CD8-positive, alpha-beta memory T cell (primary cell): ENCODE measurements at places on chromosomes 5 and 9.

GRCh38 chr9:73714294-73714693 lies 562.6 kb downstream of the ANXA1 start:
- no peak for DNase-seq

DNA sequence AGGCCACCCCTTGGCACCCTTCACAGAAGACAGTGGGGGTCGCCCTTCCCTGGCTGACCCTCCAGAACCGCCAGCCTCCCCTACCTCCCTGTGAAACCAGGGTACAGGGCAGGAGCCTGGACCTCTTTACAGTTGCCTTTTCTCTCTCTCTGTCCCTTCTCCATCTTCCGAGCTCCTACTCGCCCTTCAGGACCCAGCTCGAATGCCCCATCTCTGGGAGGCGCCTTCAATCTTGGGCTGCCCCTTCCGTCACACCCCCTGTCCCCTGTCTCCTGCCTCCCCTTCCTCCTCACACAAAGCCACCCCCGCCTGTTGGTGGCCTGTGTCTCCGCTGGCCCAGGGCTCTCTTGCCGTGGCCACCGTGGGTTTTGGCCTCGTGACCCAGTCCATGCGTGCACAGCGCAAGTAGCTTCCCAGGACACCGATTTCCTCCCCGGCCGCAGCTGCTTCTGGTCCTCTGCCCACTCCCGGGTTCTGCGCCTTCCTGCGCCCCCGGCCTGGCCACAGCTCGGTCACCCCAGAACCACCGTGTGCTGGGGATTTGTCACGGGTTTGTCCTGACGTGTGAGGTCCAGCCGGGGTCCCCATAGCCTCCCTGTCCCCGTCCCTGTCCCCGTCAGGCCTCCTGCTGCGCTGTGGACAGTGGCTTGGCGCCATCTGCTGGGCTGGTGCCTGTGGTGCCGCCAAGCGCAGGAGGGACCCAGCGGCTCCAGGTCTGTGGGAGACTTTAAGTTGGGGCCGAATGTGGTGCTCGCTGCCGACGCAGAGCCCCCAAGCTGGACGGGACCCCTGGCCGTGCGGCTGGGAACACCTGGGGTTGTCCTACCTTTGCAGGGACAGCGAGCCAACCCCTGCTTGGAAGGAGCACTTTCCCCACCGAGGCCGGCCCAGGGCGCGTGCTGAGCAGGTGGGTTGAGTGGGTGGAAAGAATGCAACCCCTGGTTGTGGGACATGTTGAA lies 4.0 kb upstream of the TMEM250 start:
- DNase-seq = peak; percentile 71

- DNase-seq = no peak
Measured at GRCh38 chr5:113182658-113183344, 206.2 kb downstream of the DCP2 start.

DNA sequence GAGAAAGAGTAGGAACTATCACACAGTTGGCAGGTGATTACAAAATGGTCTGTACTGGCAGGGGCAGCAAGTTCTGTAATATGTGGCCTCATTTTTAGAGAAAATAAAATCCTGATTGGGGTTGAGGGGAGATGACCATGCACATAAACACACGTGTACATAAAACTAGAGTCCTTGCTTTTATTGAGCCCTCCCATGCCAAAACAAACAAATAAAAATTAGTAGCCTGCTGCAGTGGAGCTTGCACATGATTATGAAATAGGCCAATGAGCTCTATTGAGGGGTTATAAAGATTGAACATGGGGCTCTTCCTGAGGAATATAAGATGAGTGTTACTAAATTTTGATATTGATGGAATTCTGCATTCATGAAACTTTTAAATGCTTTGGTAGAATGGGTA lies 248.4 kb downstream of the ELAVL2 start:
- DNase-seq = no peak

DNA sequence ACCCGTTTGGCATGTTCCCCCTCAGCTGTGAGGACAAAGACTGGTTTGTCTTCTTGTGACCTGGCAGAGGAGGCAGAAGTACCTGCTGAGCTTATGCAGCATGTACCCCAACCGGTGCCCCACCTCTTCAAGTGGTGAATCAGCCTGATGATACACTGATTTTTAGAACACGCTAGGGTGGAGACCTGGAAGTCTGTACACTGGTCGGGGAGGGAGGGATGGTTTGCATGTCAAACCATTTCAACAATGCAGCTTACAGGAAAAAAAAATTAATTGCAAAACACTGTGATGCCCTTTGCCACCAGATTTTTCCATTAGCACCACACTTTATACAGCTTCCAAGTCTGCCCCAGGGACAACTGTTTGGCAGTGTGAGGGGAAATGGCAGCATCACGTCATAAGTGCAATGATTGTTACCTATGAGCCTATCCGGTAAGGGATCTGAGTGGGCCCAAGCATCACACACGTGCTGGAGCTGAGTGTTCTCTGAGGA lies 155.1 kb upstream of the DMRT1 start:
- no peak for DNase-seq

- DNase-seq = no peak
Measured at GRCh38 chr5:160306696-160307095, 5.7 kb downstream of the CCNJL start.

DNA sequence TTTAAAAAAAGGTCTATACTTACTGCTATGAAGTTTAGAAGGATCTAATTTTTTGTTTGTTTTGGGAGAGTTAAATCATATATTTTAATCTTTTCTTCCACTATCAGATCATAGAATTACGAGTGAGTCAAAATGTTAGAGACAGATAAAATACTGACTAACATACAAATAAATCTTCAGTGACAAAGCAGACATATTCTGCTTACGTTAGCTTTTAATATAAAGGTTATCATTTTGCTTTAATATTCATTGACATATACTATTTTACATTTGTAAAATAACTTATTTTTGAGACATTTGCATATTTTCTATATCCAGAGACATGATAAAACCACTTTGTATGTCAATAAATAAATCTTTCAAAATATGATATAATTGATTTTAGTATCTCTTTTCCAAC lies 64.6 kb upstream of the GABRA1 start:
- no peak for DNase-seq

DNA sequence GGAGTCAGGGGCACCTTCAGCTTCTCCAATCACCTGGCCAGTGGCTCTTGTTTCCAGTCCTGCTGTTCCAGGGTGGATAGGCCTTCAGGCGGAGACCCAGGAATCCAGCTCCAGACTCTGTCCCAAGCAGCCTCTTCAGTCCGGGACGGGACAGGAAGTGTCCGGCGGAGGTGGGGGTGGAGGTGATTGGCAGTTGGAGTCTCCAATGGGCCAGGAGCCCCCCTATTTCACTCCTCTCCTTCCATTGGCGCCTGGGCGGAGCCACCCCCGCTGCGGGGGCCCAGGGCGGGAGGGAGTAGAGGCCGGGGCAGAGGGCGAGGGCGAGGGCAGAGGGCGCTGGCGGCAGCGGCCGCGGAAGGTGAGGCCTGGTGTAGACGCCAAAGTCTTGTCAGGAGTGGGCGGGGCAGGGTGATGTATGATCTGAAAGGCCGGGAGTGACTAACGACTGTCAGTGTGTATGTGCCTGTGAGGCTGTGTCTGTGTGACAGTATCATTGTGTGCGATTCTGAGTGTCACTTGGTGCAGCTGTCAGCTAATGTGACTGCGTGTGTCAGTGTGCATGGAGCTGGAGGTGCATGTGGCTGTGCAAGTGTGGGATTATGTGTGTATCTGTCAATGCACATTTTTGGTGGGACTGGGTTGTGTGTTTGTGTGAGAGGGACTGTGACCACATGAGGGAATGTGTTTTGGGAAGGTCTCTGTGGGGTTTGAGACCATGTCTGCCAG lies at the start of gene IL11RA:
Gene IL11RA, plus strand, starts transcription at position 310 of the 726 bp plus-strand sequence. CDS start 3,033 bp downstream, outside the sequence.
- no peak for DNase-seq

DNA sequence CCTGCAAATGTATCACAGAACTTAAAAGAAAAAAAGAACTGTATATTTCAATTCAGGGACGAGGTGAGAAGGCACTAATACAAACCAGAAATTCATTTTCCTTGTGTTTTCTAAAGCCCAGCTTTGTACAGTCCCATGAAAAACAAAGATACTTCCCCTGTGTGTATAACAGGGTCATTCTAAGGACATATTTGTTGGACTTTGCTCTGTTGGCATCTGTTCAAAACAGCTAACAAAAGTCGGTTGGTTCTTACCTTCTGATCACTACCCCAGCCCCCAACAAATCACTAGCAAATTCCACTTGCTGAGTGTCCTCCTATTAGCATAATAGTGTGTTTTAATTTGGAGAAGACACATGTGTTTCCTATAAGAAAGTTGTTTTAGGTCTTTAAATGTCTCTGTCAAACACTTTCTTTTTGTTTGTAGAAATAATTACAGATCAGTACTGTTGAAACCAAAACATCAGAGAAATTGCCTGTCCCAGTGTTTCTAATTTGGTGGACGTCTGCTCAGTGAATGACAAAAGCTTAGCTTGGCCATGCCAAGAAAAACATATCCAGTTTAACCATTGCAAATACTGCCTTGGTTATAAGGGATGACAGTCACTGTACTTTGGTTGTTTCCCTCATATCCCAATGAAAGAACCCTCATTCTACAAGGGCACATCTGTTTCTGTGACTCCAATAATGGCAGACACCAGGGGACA lies 480.5 kb downstream of the EBF1 start:
- DNase-seq = no peak

- no peak for DNase-seq
Measured at GRCh38 chr9:122807271-122807900, 7.5 kb downstream of the OR1K1 start.

DNA sequence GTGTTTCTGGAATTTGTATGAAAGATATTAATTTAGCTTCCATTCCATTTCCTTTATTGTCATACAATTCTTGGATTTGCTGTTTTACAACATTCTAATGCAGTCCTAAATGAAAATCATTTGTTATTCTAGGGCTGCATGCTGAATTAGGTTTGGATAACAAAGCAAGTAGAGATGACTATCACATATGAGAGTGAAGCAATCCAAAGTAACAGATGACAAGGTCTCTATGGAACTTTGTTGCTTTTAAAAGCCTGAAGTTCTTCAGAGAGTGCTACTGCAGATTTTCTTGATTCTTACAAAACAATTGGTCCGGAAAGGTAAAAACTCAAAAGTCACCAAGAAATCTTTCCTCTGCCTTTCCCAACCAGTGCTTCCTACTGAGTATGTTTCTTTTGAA lies 56.9 kb upstream of the VCAN start:
- no peak for DNase-seq

- DNase-seq = no peak
Measured at GRCh38 chr9:23822261-23823169, 3.5 kb downstream of the ELAVL2 start.

DNA sequence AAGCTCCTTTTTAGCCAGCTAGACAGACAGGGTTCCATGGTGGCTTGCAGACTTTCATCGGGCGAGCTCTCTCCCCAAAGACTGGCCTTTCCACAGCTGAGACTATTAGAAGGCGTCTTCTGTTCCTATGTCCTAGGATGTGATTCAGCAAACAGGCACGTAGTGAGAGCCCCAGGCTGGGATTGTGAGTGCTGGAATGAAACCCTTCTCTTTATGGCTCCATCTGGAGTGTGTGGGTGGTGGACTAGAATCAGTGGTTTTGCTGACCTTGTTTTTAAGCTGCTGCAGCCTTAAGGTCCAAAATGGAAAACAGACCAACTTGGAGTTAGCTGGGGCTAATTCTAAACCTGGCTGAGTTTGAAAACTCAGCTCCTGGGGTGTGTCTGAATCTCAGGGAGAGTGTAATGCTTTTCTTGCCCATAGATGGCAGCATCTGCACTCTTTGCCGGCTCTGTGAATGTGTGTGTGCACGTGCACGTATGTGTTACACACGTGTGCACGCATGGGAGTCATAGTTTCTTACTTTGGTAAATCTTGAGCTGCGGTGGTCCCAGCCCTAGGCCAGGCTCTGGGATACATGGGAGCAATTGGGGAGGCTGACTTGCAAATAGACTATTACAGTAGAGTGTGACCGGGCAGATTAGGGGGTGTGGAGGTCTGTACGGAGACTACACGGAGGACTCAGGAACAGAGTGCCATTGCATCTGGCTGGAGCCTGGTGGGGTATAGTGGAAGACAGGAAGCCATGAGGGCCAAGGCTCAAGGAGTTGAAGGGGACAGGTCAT lies 10.7 kb downstream of the GSN start:
- DNase-seq = no peak

GRCh38 chr5:131324303-131324702 lies 60.5 kb downstream of the CDC42SE2 start:
- no peak for DNase-seq

GRCh38 chr9:110443866-110444220 lies 106.2 kb upstream of the TXNDC8 start:
- DNase-seq = no peak

DNA sequence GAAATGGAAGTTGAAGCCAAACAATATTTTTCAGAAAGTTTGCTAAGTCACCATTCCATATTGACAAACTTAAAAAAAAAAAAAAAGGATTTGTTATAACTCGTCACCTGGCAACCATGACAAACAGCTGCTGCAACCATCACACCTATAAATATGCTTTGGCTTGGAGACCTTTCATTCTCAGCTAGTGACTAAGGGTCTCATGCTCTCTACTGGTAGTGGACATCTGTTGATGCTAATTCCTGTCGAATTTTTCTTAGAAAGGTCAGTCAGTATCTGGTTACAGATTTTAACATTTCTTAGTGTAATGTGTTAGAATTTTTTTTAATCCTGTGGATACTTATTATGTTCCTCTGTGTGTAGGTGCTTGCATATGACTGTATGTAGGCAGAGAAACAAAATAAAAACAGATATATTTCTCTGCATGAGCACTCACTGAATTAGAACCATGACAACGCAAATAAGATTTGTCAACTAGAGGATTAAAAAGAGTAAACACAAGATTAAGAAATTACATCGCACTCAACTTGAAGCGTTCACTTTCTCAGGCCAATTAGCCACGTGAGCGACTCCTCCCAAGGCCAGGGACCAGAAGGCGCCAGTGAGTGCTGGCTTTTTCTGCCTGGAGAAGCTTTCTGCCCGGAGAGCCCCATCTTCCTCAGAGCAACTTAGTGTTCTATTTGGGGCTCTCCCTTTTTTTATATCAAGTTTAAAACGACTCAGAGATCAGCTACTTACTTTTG lies 27.0 kb upstream of the ZNF622 start:
- no peak for DNase-seq

GRCh38 chr9:20041697-20042081 lies 252.9 kb upstream of the SLC24A2 start:
- peak; percentile 70 for DNase-seq

DNA sequence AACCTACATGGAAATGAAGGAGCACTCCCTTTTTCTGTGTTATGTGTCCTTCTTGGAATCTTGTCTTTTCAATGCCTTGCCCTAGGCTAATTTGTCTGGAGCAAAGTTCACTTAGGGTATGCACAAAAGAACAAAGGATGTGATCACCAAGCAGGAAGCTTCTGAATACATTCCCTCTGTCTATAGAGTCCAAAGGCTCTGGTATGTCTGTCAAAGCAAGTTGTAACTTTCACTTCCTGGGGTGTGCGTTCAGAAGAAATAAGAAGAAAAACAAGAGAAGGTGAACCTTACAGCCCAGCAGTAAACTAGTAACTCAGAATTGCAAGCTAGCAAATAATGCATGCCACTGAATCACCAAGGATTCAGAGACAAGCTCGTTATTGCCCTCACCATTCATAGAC lies 31.7 kb upstream of the CDH6 start:
- no peak for DNase-seq

GRCh38 chr5:175479125-175479881 lies 943 bp downstream of the SFXN1 start:
- no peak for DNase-seq

- no peak for DNase-seq
Measured at GRCh38 chr5:149355688-149356087, 2.2 kb upstream of the PCYOX1L start.
